Hypothalamus (tissue), 51 donors: ENCODE measurements at places on chromosomes 7 and 10.

GRCh38 chr7:40714363-40715052 is 579.7 kb downstream of the SUGCT start:
- DNase-seq = no peak

DNA sequence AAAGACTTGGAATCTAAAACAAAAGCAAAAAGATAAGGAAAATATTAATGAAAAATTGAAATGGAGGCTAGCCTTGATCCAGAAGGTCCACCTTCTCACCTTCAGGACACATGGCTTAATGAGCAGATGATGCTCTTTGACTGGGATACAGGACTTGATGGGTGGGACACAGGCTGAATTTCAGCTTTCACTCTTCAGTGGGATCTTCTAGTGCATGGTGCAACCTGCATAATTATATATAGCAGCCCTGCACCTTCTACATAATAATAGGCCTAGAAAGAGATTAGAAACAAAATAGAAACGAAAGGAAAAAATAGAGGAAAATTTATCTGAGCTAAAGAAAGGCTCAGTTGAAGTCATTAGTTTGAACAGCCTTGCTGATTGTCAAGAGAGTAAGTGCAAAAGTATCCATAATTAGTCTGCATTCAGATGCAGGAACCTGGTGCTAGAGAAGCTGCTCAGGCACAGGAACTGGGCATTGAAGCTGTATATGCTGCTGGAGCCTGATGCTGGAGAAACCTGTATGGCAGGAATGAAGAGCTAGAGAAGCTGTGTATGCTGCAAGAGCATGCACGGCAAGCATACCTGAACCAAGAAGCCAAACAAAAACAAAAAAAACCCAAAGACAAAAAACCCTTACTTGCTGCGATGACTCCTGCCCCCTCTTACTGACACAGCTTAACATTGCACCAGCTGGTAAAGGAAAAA is 19.4 kb downstream of the MKLN1 start:
- DNase-seq = no peak

- no peak for DNase-seq
Measured at GRCh38 chr7:157860406-157860805, 523.6 kb downstream of the DNAJB6 start.

DNA sequence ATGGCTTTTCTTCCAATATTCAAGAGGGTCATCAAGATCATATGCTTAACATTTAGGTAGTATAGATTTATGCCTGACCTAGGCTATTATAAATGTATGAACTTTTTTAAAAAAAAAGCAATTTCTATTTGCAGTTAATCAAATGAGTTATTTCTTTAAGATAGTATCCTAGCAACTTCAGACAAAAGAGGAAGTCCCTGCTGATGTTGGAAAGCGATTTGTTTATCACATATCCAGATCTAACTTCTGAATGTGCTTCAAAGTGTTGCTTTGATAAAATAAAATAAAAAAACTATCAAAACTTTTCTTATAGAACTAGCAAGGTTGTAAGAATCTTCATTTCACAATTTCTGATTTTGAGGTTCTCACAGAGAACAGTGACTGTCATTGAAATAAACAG is 401.9 kb upstream of the PHF14 start:
- DNase-seq = no peak

DNA sequence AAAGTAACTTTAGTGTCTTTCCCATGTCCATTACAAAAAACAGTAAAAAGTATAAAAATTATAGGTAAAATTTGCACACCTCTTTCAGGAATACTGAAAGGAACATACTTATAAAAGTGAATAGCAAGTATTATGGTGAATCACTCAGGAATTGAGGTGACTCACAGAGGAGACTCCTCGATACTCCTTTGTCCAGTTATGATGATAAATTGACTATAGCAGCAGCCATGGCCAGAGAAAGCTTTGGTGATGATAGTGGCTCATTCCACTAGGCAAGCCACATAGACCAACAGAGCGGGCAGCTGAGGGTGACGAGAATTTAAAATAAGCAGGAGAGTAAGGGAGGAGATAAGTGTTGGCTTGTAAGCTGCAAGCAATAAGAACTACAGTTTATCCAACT is 1231.1 kb upstream of the CELF2 start:
- DNase-seq = no peak

- DNase-seq = no peak
Measured at GRCh38 chr10:8321990-8322389, 267.5 kb downstream of the GATA3 start.

GRCh38 chr10:3074145-3074665 is 6.9 kb downstream of the PFKP start:
- DNase-seq = no peak

GRCh38 chr7:39645482-39646407 is 22.4 kb downstream of the RALA start:
- no peak for DNase-seq

DNA sequence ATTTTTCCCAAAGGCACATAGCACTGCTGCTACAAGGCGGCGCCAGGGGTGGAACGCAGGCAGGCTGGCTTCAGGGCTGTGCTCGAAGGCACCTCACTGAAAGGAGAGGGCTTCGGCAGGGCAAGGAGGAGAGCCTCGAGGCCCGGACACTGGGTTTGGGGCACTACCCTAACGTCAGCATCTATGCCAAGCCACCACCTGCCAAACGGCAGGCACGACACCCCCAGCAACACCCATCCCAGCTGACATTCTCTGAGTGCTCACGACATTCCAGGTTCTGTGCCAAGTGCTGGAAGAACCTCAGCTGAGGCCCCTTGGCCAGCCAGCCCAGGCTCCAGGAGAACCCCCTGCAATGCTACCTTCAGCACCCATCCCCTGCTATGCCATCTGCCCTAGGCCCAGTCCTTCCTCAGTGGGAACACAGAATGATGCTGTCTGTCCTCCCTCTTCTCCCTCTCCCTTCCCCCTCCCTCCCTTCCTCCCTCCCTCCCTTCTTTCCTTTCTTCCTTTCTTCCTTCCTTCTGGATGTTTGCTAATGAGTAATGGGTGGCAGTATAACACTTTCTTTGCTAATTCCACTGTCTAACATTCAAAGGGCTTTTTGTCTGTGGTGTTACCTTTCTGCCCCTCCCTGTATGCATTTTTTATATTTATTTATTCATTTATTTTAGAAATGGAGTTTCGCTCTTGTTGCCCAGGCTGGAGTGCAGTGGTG is 24.3 kb downstream of the ZCCHC24 start:
- no peak for DNase-seq
